Hematopoietic multipotent progenitor cell treated with erythropoietin and hydrocortisone succinate and interleukin-3 and kit ligand, for 15 days (in vitro differentiated cells): ENCODE measurements at places on chromosomes 13 and 19.
A peak's percentile ranks its signal among the peaks of the same experiment; 100 is the strongest.

GRCh38 chr19:48506138-48506733 lies 5.4 kb downstream of the LMTK3 start:
- DNase-seq = peak; percentile 58

DNA sequence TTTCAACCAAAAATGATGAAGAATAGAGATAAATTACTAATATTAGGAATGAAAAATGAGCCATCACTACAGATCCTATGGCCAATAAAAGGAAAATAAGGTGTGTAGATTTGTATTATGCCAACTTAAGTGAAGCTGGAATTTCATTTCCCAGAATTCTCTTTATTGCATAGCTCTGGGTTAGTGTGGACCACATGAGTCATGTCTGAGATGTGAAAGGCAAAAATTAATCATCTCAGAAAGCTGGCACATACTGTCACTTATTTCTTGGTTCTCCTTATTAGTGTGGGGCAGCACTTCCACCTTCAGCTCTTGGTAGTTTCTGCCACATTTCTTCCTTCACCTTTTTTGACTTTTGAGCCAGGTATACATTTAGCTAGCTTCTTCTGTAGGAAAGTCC lies 82.6 kb downstream of the KATNAL1 start:
- no peak for DNase-seq

- DNase-seq = no peak
Measured at GRCh38 chr19:7685546-7686445, 5.2 kb downstream of the TRAPPC5 start.

- no peak for DNase-seq
Measured at GRCh38 chr19:33487901-33488800, 33.4 kb downstream of the PEPD start.

DNA sequence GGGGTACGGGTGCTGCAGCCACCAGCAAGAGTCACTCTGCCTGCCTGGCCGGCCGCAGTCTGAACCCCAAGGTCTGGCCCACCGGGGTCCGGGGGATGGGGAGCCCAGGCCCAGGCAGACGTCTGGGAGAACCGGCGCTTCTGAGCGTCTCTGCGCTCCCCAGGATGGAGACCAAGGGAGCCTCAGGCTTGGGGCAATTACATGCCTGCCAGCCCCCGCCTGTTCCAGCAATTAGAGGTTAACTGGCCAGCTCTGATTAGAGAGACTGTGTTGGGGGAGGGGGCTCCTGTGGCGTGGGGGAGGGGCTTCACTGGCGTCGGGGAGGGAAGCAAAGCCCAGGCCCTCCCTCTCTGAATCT lies 11.9 kb downstream of the MEIS3 start:
- DNase-seq = no peak

- no peak for DNase-seq
Measured at GRCh38 chr13:66530686-66531085, 699.5 kb downstream of the PCDH9 start.

DNA sequence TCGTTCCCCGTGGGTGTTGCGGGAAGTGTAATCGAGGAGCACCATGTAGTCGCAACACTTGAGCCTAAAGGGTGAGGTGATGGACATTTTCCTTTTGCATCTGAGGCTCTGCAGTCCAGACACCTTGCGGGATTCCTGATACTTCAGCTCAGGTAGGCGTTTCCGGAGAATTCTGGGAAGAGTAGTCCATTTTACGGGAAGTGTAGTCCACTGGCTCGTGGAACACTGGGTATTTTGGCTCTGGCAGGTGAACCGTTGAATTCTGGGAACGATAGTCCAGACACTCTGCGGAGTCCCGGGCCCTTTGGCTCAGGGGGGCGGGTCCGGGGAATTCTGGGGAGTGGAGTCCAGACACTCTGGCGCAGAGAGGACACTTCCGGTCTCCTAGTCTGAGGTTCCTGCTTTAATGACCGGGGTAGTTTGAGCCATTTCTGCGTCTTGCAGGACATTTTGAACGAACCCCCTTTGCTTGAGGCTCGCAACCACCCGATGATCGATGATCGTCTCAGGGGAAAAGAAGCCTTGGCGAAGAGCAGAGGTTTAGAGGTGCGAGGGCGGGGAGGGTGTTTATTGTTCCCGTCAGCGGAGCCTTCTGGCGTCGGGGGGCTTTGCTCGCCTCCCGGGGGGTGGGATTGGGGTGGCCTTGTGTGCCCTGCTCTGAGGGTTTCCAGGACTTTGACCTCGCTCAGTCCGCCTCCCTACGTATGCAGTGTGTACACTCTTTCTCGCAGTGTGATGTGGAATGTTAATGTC lies at the start of gene ZNF223:
ZNF223 (plus strand) TSS at position 387 of the 753 bp plus-strand sequence. CDS start 3,141 bp downstream, outside the sequence.
- DNase-seq = peak; percentile 74

GRCh38 chr13:82136880-82137279 lies 1745.4 kb downstream of the SLITRK1 start:
- no peak for DNase-seq

DNA sequence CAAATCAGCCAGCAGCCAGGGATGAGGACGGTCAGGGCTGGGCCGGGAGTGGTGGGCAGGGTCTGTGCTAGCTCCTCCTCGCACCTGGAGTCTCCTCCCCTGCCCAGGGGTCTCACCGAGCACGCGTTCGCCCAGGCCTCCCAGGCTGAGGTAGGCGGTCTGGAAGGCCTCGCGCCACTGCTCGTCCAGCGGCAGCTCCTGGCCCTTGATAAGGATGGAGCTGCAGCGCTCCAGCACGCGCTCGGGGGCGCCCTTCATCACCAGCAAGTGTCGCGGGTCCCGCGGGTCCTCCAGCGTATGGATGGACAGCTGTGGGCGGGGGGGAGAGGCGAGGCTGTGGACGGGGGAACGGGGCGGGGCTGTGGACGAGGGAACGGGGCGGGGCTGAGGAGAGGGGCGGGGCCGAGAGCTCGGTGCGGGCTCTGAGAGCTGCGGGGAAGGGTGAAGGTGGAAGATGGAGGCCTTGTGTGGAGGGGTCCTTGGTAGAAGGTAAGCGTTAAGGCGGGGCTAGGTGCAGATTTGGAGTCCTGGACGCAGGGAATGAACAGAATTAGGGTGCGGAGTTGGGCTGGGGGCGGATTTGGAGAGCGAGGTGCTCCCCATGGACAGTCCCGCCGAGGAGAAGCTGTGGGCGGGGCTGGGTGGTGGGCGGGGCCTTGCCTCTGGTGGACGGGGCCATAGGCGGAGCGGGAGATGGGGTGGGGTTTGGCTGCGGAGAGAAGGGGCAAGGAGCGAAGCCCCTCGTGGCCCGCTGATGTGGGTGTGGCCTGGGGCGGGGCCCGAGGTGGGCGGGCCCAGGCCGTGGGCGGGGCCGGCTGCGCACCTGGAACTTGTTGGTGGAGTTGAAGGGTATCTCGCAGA lies 5.7 kb downstream of the ATP4A start:
- DNase-seq = peak; percentile 49

- DNase-seq = no peak
Measured at GRCh38 chr13:114279146-114279545, 2.3 kb upstream of the UPF3A start.
